MG63 (cell line): ENCODE measurements at places on chromosomes 3 and 15. TPM values are rescaled to one million over a fixed set of nuclear protein-coding genes. Genes with fewer than 3 reads are reported as not detected.

CCR2 gene
- total RNA-seq = not detected in 2 replicates

TEX55 gene
- total RNA-seq = not detected in 2 replicates

BFSP2 gene
- not detected in 2 replicates for total RNA-seq

DNA sequence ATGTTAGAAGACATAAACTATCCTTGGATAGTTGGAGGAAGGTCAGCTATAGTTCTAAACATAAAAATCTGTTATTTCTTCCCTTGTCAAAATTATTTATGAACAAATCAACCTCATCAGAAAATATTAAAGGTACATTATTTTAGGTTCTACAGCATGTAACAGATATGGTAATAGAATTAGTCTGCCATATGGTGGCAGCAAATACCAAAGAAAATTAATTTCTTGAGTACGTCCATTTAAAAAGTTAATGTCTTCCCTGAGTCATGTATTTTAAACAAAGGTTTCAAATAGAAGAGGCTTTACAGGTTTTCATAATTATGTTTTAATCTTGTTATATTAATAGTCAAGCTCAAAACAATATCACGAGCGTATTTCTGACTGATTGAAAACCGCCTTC, 17.9 kb upstream of the ANKRD28 start:
- DNase-seq = no peak

DNA sequence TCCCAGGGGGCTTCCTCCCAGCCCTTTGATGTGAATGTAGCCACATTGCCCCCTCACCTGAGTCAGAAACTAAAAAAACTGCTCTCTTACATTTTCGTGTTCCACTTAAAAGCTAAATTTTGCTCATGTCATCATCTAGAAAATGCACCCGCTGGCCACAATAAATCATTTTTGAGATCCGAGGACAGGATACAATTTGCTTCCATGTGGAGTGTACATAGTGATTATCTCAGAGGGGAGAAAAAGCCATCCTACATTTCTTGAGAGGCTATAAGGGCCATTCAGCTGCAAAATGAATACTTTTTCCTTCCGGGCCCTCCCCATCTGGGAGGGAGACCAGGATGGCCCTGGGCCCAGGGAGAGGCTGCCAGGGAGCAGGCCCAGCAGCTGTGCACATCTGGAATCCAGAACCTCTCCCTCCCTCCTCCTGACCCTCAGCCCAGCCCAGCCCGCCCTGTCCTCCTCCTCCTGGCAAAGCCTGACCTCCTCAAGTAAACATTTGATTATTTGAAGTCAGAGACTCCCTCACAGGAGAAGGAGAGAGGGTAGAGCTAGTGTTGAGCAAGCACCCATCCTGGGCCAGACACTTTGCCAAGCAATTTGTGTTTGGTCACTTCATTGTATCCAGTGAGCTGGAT, 59.1 kb downstream of the CORO2B start:
- peak; percentile 98 for DNase-seq
